ENCODE measurements at places on chromosomes 12 and 14.

DNA sequence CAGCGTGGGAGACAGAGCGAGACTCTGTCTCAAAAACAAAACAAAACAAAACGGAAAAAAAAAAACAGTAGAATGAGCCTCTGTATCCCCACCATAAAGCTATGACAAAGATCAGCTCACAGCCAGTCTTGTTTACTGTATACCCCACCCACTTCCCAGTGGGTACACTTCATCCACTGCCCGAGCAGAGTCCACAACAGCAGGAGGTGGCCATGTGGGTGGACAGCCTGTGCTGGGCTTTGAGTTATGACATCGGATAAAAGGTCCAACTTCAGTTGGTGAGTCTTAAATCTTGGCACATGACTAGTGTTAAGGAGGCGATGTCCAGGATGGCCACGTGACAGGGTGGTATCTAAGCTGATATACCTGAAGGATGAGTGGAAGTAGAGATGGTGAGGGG lies 34.8 kb upstream of the MAPKAPK5 start:
- no peak for DNase-seq

DNA sequence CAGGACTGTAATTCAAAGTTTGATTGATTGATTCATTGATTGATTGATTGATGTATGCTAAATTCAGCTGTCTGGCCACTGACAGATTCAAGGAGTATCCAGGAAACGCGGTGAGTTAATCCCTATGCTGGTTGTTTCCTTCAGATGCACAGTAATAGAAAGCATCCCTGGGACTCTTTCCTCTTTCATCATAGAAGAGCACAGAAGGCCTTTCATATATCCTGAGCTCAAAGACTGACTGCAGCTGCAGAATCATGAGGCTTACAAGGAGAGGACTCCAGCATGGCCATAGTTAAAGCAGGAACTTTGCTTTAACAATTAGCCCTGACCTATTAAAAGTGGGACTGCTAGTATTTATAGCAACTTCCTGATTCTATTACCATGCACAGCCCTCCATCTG lies 187.7 kb upstream of the TMTC1 start:
- DNase-seq, result no peak

DNA sequence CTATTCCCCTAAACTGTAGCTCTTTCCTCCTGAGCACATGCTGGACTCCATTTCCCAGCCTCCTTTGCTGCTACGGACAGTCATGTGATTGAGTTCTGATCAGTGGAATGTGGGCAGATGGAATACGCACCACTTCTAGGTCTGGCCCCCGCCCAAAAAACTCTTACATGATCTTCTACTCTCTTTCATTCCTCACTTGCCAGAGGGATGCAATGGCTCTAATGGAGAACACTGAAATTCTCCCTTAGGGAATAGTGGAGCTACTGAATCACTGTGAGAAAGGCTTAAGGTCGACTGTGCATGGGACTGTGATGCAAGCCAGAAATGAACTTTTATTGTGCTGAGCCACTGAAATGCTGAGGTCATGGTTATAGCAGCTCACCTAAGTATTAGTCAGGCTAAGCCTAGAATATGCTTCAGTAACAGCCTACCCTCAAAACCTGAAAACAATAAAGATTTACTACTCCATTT lies 13.0 kb upstream of the TMED2 start:
- peak; percentile 44 for DNase-seq

DNA sequence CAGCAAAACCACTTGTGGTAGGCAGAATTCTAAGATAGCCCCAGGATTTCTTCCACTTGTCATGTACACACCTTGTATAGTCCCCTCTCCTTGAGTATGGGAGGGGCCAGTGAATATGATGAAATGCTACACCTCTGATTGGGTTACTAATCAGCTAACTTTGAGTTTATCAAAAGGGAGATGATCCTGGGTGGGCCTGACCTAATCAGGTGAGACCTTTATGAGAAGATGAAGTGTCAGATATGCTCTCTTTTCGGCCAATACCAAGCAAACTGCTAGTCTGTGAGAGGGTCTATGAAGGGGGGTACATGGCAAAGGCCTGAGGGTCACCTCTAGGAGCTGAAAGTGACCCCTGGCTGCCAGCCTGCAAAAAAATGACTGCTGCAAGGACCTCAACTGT lies 154.3 kb upstream of the CRY1 start:
- DNase-seq, result no peak

GRCh38 chr14:30431552-30431951 lies 127.4 kb upstream of the G2E3 start:
- no peak for DNase-seq

- DNase-seq, result no peak
Measured at GRCh38 chr12:32889011-32889760, 7.4 kb downstream of the PKP2 start.

GRCh38 chr14:73241481-73242165 lies 4.3 kb downstream of the PAPLN start:
- DNase-seq, result no peak

DNA sequence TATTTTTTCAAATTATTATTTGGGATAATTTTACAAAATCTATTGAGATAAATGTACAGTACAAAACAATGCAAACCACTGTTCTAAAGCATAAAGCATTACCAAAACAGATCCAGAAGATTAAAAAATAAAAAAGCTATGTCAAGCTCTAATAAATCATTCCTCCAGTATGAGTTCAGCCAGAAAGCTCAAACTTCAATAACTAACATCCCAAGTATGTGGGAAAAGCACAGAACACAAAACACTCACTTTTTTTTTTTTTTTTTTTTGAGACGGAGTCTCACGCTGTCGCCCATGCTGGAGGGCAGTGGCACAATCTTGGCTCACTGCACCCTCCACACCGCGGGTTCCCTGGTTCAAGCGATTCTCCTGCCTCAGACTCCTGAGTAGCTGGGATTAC lies 11.3 kb downstream of the SAV1 start:
- DNase-seq, result no peak

DNA sequence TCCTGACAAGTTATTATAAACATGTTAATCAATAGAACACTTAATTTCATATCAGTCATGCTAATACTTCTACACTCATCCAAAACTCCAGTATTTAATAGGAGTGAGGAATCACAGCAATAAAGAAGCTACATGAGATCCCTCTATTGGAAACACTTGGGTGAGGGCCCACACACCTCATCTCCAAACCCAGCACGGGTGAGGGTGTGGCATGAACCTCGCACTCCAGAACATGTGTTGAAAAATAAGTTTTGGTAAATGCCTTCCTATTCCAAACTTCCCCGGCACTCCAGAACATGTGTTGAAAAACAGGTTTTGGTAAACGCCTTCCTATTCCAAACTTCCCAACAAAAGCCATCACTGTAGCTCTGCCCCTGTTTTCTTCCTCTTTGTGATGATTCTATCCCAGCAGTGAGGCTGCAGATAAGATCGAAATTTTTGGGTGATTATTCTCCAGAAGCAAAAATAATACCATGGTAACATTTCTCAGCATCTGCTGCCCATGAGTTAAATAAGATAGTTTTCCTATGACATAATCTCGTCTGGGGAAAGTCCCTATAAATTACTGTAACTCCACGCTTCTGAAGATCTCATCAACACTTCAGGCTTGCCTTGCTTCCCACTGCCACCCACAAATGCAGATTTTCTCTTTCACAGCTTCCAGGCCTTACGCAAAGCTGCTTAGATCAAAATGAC lies 24.4 kb upstream of the PTPRB start:
- DNase-seq, result no peak

GRCh38 chr14:104265918-104266630 lies 127.7 kb downstream of the KIF26A start:
- DNase-seq, result no peak

- DNase-seq, result no peak
Measured at GRCh38 chr12:119292893-119293630, 41.5 kb upstream of the CCDC60 start.

DNA sequence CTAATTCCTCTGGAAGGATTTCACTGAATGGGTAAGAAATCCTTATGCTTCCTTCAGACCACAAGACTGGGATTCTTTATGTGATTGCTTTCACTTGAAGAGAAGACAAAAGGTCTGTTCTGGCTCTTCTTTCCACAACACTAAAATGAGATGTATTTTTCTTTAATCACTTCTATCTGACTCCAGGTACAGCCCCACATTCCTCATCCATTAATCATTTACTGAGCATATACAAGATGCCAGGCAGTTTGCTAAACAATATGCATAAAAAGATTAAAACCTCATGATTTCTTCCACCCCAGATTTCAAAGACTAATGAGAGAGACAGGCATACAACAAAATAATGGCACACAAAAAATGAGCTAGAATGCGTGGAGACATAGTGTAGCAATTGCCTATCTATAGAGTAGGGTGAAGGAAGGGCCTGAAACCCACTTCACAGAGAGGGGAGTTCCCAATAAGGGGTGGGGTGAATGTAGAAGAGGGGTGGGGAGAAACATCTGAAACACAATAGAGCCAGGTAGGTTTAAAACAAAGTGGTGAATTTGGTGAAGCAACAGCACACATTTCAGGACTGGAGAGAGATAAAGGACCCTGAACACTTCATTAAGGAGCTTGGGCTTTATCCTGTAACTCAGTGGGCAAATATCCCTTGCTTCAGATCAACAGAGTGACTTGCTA lies 65.1 kb upstream of the PRB2 start:
- DNase-seq, result no peak

DNA sequence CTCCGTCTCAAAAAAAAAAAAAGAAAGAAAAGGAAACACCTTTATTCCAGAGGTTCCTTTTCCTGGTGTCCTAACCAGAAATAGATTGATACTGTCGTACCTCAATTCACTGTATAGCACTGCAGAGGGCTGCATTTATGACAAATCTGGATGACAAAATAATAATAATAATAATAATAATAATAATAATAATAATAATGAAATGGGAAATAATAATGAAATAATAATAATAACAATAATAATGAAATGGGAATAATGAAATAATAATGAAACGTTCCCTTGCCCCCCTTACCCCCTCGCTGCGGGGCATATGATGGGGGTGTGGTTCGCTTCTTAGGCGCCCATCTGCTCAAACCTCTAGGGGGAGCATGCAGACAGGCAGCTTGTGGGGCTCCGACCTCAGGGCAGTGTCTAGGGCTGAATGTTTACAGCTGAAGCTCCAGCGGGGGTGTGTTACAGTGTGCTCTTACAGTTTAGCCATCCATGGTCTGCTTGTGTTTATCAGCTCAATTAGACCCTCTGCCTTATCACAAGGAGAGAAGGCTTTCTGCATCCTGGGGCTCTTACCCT lies 1088.3 kb upstream of the SEL1L start:
- DNase-seq, result no peak
